ENCODE measurements at places on chromosomes 7 and 10. TPM values are rescaled to one million over a fixed set of nuclear protein-coding genes. Genes with fewer than 3 reads are reported as not detected.

GRCh38 chr7:130329681-130330080 lies 14.9 kb upstream of the CPA5 start:
- no peak for DNase-seq

- no peak for DNase-seq
Measured at GRCh38 chr10:73920089-73920488, 9.2 kb downstream of the PLAU start.

DNA sequence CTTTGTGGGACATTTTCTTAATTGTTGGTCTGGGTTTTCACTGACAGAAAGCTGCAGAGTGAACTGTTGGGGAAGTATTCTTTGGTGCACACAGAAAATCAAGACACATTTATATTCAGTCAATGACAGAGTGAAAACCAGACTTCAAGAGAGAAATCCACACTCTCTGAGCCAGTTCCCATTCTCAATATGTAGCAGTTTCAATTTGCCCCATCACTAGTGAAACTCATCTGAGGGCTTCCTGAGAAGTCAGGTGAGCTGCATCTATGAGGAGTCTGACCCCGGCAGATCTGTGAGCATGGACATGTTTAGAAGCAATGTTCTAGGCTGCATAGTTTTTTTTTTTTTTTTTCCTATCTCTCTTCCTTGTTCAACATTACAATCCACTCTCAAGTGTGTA lies 163.7 kb upstream of the AHR start:
- no peak for DNase-seq

GRCh38 chr7:148383651-148384050 lies 206.9 kb upstream of the C7orf33 start:
- DNase-seq, result no peak

DNA sequence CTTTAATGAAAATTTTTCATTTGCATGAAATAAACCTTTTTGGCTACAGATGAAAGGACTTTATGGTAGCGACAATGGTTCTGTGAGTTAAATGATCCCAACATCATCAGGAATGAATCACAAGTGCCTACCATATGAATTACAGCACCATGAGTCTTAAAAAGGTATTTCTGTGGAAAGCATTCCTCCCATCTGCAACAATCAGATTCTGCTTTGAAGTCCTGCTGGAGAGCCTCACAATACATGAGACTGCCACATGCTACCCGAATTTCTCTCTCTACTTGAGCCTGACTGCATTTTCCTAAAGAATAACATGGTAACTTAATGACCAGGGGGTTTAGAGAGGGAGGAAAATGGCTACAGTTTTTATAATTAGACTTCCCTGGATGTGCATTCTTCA lies 190.3 kb downstream of the TWIST1 start:
- no peak for DNase-seq

DNA sequence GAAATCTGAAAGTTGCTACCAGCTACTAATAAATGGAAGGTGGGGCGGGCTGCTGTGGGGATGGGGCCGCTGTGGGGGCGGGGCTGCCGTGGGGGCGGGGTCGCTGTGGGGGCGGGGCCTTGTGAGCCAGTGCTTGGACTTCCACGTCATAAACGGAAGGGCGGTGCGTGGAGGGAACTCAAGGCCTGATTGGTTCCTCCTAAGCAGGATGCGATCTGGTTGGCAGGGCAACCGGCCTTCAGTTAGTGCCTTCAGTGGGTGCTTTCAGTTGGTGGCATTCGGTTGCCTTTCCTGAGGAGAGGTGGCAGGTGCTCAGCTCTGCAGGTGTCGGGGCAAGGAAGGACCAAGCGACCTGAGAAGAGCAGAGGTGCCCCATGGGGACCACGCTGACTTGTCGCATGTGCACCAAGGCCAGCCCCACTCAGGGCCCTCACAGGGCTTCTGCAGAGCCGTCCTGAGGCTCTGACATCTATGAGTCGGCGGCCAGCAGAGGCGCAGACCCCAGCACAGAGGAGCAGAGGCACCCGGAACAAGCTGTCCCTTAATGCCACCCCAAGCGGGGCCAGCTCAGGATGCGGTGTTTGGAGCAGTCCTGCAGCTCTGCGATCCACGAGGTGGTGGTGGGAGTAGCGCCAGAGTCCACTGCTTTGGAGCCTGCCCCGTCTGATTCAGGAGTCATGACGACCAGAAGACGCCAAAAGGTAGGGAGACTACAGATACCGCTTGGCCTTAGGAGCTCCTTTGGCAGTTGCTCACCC lies 54.4 kb upstream of the PDSS1 start:
- DNase-seq, result no peak

- DNase-seq, result no peak
Measured at GRCh38 chr7:28732071-28732869, 225.9 kb downstream of the TRIL start.

DNA sequence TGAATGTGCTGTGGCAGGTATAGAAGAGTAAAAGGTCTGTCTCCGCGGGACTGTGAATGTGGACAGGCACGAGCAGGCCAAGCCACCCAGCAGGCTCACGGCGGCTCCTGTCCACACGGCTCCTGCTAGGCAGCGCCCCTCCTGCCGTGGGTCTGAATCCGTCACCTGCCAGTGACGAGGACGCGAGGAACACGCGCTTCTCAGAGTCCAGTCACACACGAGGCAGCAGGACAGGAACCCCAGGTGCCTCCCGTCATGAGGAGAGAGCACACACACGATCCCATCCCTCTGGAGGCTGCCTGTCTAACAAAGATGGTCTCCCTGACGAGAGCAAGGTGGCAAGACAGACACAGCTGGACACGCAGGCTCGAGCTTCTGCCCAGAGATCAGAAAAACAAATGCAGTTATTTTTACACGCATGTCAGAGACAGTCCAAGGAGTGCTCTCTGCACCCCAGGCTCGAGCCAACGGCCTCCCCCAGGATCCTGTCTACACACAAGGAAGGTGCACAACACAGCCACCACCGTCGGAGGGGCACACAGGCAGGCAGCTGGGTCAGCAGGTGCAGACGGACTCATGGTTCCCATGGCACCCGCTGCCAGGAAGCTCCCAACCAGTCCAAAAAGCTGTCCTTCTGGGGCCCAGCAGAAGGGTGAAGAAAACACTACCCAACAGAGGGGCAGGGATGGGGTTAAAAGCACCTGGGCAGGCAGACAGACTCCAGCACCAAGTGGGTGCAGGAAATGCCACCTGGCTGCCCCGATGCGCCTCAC lies 103.2 kb downstream of the MAD1L1 start:
- no peak for DNase-seq

DNA sequence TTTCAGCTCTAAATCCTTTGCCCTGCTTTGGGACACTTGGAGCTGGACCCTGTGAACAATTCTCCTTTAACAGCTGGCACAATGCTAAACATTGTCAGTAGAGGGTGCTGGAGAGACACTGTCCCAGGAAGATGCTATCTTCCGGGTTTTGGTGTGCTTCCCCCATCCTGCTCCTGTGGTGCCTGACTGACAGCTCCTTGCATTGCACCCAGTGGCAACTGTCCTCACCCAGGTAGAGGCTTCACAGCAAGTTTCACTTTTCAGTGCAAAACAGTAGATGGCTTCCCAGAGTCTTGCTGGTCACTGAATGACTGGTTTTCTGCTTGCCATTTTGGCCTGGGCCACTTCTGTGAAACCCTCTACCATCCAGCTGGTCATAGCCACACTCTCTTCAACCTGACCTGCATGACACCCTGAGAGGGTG lies 77.3 kb downstream of the CDC14C start:
- DNase-seq, result no peak

- DNase-seq, result no peak
Measured at GRCh38 chr10:78763651-78764395, 304.9 kb upstream of the ZMIZ1 start.

- peak; percentile 90 for DNase-seq
Measured at GRCh38 chr10:8331896-8332729, 277.6 kb downstream of the GATA3 start.

- DNase-seq, result no peak
Measured at GRCh38 chr7:155860461-155860839, 48.2 kb upstream of the SHH start.

- no peak for DNase-seq
Measured at GRCh38 chr7:50957855-50958254, 175.2 kb upstream of the GRB10 start.

DNA sequence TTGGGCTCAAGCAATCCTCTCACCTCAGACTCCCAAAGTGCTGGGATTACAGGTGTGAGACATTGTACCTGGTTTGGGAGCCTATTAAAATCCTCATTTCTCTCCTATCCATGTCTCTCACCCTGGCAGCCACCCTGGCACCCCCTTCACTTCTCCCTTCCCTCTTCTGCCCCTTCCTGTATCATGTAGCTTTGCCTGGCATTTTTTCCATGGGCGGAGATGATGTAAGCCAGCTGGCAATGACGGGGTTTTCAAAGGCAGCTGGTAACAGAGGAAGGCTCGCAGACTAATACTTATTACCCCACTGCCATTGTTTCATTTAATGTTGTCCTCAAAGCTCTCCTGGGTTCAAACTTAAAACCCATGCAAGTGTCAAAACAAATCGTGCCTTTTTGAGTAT lies 61.9 kb downstream of the RGS10 start:
- DNase-seq, result no peak

DNA sequence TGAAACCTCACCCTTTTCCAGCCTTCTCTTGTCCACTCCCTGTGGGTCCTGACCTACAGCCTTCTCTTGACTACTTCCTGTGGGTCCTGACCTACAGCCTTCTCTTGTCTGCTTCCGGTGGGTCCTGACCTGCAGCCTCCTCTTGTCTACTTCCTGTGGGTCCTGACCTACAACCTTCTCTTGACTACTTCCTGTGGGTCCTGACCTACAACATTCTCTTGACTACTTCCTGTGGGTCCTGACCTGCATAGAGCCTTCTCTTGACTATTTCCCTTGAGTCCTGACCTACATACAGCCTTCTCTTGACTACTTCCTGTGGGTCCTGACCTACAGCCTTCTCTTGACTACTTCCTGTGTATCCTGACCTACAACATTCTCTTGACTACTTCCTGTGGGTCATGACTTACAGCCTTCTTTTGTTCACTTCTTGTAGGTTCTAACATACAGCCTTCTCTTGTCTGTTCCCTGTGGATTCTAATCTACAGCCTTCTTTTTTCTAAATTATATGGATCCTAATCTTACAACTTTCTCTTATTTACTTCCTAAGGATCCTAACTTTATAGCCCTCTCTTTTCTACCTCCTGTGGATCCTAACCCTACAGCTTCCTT lies 36.5 kb downstream of the C10orf71 start:
- DNase-seq, result no peak

- DNase-seq, result no peak
Measured at GRCh38 chr10:34492081-34492480, 323.0 kb downstream of the PARD3 start.

GRCh38 chr10:32445036-32445435 lies 904 bp upstream of the CCDC7 start:
- no peak for DNase-seq

DNA sequence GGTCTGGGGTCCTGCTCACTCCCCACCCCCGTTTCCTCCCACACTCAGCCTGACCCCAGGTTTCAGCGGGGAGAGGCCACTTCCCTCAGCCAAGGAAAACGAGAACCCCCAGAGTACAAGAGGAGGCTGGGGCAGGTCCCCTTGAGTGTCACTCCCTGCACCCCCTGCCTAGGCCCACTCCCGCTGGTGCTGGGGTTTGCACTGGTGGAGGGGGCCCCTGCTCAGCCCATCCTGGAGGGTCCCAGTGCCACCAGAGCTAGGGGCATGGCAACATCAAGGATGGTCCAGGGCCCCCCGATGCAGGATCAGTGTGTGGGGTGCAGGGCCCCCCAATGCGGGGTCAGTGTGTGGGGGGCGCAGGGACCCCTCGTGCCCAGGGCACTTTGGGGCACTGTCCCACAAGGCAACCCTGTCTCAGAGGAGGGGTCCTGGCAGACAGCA lies 70.5 kb upstream of the KCTD7 start:
- DNase-seq, result no peak

DNA sequence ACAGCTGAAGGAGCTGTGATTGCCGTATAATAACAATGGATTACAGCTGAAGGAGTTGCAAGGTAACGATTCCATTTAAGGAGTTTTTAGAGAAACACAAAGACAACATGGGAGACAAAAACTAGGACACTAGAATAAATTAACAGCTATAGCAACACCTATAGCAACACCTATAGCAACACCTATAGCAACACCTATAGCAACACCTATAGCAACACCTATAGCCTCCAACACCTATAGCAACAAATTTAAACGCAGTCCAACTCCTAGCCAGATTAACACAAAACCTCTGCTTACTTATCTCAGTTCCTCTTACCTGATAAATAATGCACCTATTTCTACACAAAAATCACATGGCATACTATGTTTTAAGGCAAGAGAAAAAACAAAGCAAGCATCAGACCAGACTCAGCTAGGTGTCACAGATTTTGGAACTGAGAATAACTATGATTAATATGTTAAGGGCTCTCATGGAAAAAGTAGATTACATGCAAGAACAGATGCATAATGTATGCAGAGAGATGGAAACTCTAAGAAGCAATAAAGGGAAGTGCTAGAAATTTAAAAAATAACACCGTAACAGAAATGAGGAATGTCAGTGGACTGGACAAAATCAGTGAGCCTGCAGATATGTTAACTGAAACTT lies 55.7 kb upstream of the SRPK2 start:
- DNase-seq, result no peak

DNA sequence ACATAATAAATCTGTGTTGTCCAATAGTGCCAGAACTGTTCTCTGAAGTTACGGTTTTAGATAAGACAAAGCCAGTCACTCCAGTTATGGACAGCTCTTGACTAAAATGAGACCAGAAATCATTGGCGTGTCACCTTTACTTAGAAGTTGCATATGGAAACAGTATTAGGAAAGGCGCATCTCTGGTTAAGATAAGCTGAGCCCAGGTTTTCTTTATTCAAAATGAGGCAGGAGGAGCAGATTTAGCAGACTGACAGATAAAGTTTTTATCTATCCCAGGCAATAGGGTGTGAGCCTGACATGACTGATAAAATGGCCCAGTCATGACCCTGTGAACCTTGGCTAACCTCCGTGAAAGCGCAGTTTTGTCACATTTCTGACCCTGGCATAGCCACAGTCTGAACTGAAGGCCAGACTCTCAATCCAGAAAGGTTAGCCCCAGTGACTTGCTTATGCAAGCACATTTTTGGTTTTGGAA lies 4.2 kb downstream of the CYP26A1 start:
- DNase-seq, result no peak

- DNase-seq, result no peak
Measured at GRCh38 chr10:112955582-112956421, 5.8 kb downstream of the TCF7L2 start.

- DNase-seq, result no peak
Measured at GRCh38 chr7:45580053-45580872, 6.1 kb downstream of the ADCY1 start.

- DNase-seq, result no peak
Measured at GRCh38 chr10:100744136-100744986, 1.0 kb upstream of the PAX2 start.

The YKT6 gene
- total RNA-seq, result 69.7 TPM

The NKX6-2 gene
- total RNA-seq, result not detected

The ITIH5 gene
- 14.4 TPM for total RNA-seq

The NFE2L3 gene
- 5.5 TPM for total RNA-seq

The TRIM74 gene
- not detected for total RNA-seq

All from upper lobe of left lung (tissue), 6 donors.